ENCODE measurements at places on chromosomes 3 and 15.

DNA sequence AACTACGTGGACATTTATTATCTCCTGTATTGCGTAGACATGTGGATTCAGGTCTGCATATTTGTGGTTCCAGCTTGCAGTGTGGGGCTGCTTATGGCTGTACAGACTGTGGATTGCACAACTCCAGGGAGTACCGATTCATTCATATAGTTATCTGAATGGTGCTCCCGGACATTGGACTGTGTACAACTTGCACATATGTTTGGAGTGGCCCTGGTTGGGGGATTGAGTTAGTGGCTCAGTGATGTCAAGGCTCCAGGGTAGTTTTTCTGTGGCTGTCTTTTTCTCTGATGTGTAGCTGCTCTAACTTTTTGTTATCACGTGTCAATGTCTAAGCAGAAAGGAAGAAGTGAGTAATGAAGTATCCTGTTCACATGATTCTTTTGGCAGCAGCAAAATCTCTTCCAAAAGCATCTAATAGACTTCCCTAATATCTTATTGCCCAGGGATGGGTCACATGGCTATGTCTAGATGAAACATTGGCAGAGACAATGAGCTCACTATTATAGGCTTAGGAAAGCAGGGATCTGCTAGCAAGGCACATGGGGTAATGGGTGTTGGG lies 15.8 kb downstream of the ST3GAL6 start:
- peak; percentile 55 for DNase-seq

DNA sequence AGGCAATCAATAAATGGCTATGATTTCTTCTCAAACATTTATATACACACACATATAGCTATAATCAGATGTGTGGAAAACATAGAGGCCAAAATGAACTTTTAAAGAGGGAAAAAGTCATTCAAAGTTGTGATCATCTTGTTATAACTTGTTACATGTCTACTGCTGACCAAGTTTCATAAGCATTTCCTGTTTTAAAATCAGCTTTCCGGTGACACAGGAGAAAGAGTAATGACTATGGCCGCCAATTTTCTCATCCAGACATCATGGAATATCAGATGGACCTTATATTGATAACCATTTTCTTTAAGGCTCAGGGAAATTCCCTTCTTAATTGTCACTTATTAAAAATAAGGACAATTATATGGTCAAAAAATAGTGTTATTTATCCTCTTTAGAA lies 71.7 kb upstream of the AGTR1 start:
- DNase-seq = no peak

GRCh38 chr3:23203708-23204330 lies 692 bp downstream of the UBE2E2 start:
- peak; percentile 66 for DNase-seq

DNA sequence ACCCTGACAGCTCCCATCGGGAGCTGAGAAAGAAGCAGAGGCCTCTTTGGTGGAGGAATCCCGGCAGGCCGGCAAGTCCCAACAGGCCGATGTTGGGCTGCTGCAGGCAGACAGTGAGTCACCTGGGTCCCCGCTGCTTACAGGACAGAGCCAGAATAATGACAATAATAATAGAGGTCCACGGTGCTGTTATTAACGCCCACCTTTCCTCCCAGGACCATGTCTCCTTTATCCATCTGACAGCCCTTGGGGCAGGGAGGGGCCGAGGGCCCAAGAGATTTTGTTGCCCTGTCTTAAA lies 29.3 kb upstream of the MAGEF1 start:
- DNase-seq = no peak

DNA sequence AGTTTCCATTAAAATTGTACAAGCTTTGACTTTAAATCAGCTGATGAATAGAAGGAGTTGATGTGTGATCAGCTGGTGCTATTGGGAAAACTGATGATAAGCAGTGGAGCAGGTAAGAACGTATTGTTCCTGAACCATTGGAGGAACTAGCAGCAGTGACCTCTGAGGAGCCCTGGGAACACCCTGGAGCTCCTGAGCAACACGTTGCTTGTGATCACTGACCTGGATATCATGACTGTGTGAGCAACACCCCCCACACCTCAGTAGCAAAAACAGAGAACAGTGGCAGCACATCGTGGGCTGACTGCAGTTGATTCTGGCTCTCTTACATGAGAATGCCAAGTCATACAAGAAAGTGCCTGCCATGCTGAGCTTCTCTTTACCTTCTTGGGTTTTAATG lies 72.9 kb downstream of the BLM start:
- no peak for DNase-seq

DNA sequence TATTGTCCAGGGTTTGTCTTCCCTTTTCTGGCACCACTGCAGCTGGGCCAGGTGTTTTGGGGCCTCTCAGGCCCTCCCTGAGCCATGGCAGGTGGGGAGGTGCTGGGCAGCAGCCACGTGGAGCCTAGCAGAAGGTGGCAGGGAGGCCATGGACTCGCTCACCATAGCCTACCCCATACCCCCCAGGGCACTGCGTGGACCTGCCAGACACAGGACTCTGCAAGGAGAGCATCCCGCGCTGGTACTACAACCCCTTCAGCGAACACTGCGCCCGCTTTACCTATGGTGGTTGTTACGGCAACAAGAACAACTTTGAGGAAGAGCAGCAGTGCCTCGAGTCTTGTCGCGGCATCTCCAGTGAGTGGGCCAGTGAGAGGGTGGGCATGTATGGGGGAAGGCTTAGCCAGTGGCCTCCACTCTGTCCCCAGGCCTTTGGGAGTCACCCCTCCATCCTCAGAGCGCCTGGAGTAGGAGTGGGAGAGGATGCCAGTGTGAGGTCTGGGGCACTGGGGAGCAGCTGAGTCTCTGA lies 11.9 kb downstream of the SPINT1 start:
- DNase-seq = no peak

GRCh38 chr3:189132231-189132671 lies 39.5 kb upstream of the TPRG1 start:
- DNase-seq = peak; percentile 93

- no peak for DNase-seq
These were observed 121.0 kb downstream of the GREM1 start for GRCh38 chr15:32838820-32839219.

- DNase-seq = no peak
These were observed 388.3 kb downstream of the MFSD1 start for GRCh38 chr3:159189994-159190669.

DNA sequence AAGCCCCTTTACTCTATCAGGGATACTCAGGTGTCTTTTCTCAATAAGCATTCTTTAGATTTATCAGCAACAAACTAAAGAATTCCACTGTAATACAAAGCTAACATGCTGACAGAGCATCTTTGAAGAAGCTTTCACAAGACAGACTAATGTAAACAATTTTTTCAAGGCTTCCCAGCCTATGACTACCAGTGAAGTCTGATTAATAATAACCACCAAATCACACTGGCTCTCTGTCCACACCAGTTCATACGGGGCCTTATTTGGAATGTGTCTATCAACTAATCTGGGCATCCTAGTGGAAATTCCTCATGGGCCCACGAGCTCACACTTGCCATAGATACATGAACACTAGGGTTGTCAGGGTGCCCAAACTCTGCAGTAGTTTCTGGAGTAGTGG lies 84.5 kb downstream of the EFL1 start:
- no peak for DNase-seq

GRCh38 chr15:87849181-87849580 lies 407.4 kb downstream of the NTRK3 start:
- no peak for DNase-seq

- no peak for DNase-seq
These were observed 311.4 kb downstream of the TBC1D5 start for GRCh38 chr3:17431004-17431403.

DNA sequence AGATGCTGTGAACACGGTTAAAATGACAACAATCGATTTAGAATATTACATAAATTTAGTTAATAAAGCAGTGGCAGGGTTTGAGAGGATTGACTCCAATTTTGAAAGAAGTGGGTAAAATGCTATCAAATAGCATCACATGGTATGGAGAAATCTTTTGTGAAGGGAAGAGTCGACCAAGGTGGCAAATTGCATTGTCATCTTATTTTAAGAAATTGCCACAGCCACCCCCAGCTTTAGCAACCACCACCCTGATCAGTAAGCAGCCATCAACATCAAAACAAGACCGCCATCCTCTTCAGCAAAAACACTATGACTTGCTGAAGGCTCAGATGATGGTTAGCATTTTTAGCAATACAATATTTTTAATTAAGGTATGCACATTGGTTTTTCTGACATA lies 5.7 kb upstream of the CCR5 start:
- no peak for DNase-seq

- DNase-seq = no peak
These were observed 346.7 kb downstream of the IL20RB start for GRCh38 chr3:137304313-137305056.

DNA sequence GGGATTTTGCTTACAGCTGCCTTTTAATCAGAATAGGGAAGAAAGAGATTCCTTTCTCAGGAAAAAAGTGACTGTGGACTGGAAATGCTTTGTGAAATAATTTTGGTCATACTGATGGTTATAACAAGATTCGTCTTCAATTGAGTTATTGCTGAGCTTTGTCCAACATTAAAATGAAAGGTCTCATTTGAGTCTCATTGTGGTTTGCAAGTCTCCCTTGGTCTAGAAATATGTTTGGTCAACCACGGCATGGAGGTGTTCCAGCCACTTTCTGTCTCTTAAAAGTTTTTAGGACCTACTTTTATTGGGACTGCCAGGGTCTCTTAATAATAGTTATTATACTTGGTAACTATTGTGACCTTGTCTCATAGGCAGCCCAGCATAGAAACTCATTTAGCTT lies 15.3 kb downstream of the FLNB start:
- DNase-seq = no peak

DNA sequence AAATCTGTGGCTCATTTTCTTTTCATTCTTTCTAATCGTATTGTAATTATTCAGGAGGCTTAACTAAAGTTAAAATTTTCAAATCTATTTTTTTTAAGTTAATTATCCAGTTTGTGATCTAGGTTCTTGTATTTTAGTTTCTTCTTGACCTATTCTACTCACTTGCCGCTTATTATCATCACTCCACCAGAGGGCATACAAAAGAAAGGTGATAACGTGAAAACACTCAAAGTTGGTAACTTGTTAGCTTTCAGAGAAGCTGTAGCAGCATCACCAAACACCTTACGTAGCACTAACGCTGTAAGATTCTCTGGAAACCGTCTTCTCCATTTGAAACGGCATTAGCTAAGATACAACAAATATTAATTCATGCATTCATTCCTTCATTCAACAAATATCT lies 4.8 kb downstream of the GNB4 start:
- peak; percentile 65 for DNase-seq

- DNase-seq = no peak
These were observed 48.2 kb upstream of the MYO5C start for GRCh38 chr15:52343831-52344230.

DNA sequence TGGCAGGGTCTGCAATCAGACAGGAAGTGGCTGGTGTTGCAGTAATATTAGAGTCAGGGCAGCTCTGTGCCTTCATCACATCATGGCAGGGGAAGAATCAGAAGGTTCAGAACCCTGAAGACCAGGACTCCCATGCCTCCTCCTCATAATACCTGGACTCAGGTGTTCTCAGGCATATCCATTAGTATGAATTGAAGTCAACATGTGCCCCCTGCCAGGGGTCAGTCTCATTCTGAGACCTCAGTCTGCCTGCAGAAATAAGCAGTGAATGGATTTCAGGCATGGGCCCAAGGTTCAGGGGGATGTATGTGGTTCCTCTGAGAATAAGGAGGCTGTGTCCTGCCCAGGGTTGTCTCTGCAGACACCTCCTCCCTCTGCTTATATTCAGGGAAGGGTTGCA lies 74.2 kb downstream of the SPSB4 start:
- DNase-seq = no peak

- no peak for DNase-seq
These were observed 72.3 kb upstream of the SMAD3 start for GRCh38 chr15:66993090-66993489.

DNA sequence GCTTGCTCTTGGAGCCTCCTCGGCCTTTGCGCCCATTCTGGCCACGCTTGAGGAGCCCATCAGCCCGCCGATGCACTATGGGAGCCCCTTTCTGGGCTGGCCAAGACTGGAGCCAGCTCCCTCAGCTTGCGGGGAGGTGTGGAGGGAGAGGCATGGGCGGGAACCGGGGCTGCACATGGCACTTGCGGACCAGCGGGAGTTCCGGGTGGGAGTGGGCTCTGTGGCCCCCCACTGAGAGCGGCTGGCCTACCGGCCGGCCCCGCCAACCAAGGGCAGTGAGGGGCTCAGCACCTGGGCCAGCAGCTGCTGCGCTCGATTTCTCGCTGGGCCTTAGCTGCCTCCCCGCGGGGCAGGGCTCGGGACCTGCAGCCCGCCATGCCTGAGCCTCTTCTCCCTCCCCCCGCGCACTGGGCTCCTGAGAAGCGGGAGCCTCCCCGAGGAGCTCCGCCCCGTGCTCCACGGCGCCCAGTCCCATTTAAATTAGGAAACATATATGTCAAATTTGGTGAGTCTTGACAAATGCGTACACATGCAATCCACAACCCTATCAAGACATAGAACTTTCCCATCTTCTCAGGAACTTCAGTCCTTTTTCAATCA lies 97.6 kb upstream of the CNTN3 start:
- DNase-seq = no peak

DNA sequence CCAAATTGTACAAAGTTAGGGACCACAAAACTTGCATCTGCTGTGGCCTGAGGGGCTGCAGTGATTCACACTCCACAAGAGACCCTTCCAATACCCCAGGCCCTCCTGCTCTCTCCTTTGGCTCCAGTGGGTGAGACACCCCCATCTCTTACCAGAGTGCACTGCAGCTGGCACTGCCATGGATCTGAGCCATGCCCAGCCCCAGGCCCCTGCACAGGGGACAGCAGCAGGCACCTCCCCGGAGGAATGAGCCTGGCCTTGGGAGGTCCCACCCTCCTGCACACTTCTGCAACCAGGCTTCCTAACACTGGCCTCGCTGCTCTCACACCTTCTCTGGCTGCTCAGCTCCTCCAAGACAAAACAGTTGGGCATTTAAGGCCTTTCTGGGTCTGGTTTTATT lies 16.3 kb upstream of the TSPAN3 start:
- DNase-seq = no peak

- DNase-seq = no peak
These were observed 50.9 kb upstream of the MRPL3 start for GRCh38 chr3:131553495-131554247.

GRCh38 chr3:10300087-10300486 lies 7.3 kb upstream of the GHRL start:
- no peak for DNase-seq

DNA sequence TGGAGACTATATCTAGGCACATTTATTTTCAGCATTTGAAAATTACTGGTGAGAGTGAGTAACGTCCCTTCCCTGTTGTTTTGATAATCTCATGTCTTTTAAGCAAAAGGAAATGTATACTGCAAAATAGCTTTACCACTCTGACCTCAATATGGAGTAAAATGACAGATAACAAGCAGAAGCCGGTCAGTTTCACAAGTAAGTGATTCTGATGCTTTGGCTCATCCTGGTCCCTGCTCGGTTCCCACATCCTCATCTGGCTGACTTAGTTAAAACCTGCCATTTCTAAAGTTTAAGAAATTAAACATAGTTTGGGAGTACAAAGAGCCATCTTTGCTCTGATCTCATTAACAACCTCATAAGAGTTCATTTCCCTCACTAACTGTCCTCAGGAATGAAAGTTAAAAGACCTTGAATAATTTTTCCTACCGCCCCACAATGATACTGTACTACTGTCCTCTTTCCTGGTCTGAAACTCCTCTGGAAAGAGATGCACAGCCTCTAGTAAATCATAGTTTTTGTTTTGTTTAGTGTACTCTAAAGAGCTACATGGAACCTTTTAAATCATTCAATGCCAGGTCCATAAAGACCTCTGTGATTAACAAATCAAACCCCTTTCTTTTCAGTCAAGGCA lies 72.3 kb upstream of the ICE2 start:
- DNase-seq = peak; percentile 78

GRCh38 chr15:74960995-74961588 lies 4.5 kb upstream of the RPP25 start:
- DNase-seq = no peak

Data from activated CD4-positive, alpha-beta T cell treated with anti-CD3 and anti-CD28 coated beads, Interleukin-2, amount 10 ng/mL, durations not matched to agents 24 days and 14 days (primary cell).